ENCODE measurements at places on chromosomes 1 and 21. TPM values are rescaled to one million over a fixed set of nuclear protein-coding genes. Genes with fewer than 3 reads are reported as not detected.

DNA sequence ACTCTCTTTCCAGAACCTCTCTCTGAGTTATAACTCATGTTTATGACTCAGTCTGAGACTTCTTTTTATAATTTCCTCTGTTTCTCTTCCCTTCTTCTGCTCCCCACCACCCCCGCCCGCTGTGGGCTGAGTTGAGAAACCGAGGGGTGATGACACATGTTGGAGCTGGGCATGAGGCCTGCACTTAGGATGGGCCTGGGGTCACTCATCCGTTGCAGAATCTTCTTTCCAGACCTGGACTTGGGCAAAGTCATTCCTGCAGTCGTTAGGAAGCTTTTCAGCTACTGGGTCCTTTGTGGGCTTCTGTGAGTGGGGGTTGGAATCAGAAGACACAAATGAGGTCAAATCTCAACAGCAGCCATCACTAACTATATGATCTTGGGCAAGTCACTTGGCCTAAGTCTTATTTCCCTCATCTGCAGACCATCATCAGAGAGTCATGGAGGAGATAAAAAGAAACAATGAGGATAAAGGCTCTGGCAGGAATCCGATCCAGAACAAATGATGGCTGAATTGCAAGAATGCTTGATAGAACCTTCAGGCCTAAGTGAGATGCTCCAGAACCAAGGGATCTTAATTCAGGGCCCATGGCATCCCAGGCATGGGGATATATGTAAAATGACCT, 53.4 kb downstream of the RPS6KA1 start:
- DNase-seq, result no peak

LAD1 gene
- total RNA-seq, result 8.4 TPM

DNA sequence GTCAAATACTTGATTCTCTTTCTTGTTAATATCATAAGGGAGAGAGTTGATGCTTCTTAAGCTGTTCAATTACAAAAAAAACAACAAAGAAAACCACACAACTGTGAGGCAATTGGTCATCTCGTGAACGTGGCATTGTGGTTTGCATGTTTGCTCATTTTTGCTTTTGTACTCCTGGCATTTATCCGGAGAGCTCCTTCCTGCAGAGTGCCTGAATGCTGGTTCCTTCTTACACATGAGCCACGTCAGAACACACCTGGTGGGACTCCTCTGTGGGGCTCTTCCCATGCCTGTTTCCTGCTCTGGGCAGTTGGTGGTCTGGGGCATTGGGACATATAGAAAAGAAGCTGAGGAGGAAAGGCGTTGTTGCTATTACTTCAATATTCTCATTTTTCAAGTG, 25.7 kb downstream of the KCNK1 start:
- DNase-seq, result no peak

DNA sequence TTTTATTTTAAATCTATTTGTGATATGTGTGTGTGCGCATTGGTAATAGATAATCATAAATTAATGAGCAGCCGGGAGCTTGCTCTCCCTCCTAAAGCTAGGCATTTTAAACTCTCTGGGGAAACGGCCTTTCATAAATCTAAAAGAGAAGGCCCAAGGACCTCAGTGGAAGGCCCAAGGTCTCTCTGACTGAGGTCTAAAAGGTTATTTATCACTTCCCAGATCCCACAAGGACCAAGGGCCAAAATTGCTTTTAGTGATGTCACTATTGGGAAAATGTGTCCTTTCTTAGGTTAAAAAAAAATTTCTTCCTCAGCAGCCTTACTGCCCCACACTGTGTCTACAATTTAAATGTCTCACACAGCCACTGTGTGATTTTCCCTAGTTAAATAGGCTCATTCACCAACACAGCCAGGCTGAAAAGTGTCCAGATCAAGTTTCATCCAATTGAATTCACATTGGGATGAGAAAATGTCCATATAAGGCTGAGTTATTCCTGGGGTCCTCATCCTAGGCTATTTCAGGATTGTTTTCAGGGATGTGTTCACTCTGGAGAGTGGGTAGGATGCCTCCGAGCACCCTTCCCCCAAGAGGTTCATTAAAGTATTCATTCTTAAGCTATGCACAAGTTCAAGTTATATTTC, 46.1 kb downstream of the SLC44A3 start:
- DNase-seq, result peak; percentile 86

- peak; percentile 82 for DNase-seq
These were observed 5.1 kb upstream of the CTSK start for GRCh38 chr1:150813028-150813707.

DNA sequence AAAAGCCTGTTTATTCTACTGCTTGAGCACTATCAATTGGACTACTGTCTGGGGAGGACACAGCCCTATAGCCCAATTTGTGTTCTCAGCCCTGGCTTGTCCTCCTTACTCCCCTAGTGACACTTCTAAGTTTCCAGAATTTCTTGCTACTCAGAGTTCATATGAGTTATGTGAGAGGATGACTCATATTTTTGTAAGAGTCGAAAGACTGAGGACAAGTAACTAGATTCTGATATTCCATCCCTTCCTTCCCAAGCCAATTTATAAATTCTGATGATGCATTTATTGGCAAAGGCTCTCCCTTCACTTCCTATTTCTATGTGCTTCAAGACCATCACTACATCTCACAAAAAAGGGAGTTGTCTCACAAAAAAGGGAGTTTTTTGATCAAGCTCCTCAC, 422.2 kb upstream of the DEPDC1 start:
- DNase-seq, result peak; percentile 16

DNA sequence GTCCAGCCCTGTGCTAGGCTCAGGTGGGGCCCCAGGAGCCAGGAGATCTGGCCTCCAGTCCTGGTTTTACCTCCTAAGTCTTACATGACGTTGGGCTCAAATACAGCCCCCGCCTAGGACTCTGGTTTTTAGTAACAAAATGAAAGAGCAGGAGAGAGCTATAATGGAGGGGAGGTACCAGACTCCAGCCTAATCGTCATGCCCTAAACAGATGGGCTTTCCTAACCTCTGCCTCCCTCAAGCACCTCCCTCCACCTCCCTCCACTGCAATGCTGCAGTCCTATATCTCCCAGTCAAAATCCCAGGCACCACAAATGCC, 28.6 kb downstream of the TTC39A start:
- no peak for DNase-seq

DNA sequence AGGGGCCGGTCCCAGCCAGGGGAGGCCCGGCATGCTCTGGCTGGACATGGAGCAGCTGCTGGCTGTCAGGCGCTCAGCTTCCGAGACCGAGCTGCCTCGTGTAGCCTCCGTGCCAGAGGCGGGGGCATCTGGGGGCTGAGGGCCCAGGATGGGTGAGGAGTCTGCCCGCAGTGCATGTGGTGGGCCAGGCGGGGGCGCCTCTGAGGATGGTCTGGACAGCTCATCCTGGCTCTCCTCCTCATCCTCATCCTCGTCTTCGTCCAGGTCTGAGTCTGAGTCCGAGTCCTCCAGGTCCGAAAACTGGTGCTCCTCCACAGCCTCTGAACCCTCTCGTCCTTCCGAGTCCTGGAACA, 28.9 kb upstream of the EDN2 start:
- no peak for DNase-seq

DNA sequence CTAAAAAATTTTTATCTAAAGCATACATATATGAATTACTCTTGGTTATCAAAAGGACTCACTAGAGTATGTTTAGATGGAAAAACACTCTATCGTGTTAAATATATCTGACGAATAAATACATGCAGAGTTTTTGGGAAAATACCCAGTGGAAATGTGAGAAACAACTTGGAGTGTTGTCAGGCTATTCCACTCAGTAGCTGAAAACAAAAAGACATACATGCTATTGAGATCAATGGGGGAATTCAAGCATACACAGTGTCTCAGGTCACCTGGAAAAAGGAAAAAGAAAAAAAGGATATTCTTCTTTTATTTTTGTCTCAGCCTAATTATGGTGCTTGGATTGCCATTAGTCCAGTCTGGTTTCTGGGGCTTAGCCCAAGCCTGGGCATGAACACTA, 247.0 kb upstream of the LYPLAL1 start:
- no peak for DNase-seq

All from cardiac muscle cell (in vitro differentiated cells and primary cell).